ENCODE measurements at places on chromosomes 2 and 18.

GRCh38 chr2:147688242-147688641 lies 156.6 kb upstream of the ACVR2A start:
- DNase-seq = peak; percentile 13

DNA sequence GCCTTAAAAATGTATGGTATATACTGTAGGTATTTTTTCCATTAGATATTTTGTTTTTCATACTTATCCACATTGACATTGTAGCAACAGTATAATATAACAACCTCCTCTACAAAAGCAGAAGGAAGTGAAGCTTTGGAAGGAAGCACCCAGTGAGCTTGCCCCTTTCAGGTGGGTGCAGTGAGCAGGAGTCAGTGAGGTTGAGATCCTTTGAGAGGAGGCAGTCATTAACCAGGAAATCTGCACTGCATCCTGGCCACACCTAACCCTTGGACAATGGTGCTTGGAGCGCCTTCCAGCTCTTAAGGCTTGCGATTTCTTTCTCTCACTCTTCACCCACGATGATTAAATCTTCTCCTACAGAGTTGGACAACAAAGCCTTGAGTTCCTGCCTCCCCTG lies 13.9 kb downstream of the IL37 start:
- DNase-seq = no peak

DNA sequence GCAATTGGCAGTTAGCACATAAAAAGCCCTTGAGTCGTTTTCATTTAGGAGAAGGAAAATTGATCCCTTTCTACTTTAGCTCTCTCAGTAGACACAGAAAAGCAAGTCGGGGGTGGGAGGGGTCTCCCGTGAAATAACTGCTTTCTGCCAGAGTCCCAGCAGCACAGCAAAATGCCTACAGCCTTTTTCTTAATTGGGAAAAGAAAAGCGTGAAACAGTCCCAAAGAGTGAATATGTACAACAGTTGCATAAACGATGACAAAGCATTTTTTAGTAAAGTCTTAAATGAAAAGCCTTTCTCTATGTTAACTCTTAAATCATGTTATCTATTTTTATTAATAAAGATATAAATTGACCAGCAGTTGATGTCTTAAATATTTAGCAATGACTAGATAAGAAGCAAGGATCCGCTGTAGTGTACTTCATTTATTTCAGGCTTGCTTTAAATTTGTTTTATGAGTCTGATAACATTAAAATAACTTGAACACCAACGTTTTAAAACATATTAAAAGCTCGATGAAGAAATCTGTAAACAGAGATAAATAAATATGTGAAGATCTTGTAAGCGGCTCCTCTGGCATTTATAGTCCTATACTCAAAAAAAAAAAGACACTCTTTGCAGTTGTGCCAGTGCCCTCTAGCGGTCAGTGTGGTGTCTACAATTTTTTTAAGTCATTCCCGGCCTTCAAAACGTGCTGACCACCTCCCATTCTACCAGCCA lies 42.3 kb upstream of the ATIC start:
- peak; percentile 58 for DNase-seq

DNA sequence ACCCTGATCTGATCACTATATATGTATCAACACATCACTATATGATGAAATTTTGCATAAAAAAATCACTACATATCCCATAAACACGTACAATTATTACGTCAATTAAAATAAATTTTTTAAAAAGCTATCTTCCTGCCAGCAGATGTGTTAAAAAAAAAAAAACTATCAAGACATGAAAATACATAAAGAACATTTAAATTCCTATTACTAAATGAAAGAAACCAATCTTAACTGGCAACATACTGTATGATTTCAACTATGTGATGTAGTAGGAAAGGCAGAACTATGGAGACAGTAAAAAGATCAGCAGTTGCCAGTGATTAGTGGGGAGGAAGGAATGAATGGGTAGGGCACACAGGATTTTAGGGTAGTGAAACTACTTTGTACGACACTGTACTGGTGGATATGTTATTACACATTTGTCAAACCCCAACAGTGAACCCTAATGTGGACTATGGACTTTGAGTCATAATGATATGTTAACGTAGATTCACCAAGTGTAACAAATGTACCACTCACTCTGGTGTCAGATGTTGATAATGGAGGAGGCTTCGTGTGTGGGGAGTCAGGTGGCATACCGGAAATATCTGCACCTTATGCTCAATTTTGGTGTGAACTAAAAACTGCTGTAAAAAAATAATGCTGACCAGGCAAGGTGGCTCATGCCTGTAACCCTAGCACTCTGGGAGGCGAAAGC lies 27.4 kb downstream of the USP34 start:
- DNase-seq = no peak

DNA sequence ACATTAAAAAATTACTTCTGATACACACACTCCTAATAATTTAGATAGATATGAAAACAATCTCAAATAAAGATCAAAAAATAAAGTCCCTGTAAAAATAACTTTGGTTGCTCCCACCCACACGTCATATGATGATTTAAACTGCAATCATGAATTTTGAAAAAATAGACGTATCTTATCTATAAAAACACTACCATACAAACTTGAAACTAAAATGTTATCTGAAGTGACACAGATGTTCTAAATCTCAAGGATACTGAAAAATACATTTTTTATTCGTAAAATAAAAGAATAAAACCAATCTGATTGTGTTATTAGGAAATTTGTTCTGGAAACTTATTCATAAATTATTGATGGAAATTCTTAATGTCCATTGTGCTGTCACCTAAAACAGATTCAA lies 8.1 kb upstream of the BOLA3 start:
- no peak for DNase-seq

DNA sequence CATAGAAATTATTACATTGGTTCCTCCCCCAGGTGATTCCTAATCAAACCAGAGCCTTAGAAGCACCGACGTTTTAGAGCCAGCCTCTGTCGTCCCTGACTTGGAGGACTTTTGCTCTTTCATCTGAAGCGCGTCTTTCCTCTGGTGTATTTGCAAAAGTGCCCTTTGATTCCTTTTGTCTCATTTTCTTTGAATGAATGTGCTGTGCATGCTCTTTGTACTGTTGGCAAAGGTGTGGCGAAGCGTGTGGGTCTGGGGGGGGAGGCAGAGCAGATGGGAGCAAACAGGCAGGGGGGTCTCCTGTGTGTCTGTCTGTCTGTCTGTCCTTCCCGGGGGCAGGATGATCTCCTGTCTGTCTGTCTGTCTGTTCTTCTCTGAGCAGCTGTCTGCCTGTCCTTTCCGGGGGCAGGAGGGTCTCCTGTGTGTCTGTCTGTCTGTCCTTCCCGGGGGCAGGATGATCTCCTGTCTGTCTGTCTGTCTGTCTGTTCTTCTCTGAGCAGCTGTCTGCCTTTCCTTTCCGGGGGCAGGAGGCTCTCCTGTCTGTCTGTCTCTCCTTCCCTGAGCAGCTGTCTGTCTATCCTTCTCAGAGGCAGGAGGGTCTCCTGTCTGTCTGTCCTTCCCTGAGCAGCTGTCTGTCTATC lies 205.5 kb upstream of the MYT1L start:
- no peak for DNase-seq

DNA sequence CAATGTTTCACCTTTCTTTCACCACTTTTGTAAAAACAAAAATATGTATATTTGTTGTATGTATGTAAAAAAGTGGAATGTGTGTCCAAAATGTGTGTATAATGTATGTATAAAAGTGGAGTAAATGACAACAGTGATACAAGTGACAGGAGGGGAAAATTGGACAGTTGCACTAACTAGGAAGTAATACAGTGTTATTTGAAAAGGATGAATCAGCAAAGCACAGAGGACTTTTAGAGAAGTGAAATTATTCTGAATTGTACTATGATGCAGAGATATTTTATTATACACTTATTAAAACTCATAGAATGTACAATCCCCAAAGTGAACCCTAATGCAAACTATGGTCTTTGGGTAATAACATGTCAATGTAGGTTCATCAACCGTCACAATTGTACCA lies 331.3 kb upstream of the CNTNAP5 start:
- DNase-seq = no peak

DNA sequence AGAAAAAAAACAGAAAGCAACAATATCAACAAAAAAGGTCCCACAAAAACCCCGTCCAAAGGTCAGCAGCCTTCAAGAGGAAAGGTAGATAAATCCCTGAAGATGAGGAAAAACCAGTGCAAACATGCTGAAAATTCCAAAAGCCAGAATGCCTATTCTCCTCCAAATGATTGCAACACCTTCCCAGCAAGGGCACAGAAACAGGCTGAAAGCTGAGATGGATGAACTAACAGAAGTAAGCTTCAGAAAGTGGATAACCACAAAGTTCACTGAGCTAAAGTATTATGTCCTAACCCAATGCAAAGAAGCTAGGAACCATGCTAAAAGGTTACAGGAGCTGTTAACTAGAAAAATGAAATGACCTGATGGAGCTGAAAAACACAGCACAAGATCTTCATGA lies 226.4 kb upstream of the DSEL start:
- DNase-seq = no peak

DNA sequence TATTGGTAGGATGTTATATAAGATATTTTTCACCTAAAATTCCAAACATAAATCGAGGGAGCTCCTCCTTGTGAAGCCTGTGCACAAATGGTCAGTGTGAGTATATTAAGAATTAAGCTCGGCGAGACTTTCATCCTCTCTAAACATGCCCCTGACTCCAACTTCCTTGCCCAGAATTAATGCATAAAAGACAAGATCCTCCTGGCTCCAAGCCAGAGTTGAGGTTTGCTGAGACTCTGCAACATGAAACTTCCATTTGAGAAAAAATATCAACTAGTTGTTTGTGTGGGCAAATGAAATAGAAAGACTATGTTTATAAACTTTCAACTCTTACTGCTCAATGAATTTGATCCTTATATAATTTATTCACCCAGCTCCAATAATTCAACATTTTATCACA lies 68.1 kb downstream of the CCDC178 start:
- DNase-seq = no peak

- peak; percentile 49 for DNase-seq
Measured at GRCh38 chr2:239991689-239992314, 33.3 kb downstream of the NDUFA10 start.

DNA sequence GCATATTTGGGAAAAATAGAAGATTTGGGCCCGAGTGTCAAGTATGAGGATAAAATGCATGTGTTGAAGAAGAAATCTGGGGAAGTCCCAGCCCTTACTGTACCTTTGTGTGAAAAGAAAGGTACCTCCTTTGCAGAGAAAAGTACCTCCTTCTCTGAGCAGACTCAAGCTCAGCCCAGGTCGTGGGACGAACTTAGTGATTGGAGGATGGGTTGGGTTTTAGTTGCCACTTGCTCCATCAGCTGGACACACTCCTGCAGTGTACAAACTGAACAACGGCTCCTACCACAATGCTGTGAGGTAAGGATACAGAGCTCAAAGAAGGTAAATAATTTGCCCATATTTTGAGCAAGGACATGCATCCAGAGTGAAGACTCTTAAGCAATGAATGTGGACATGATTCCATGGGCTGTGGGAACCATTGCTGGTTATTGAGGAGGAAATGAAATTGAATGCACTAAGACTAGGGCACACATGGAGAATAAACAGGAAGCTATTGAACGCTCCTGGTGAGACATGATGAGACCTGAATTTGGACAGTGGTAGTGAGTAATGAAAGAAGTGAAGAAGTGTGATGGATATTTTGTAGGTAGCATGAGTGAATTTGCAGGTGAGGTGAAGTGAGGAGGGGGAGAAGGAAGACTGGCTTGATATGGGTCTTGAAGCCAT lies 49.8 kb upstream of the IL1RL1 start:
- no peak for DNase-seq

GRCh38 chr2:36296798-36297197 lies 58.8 kb upstream of the CRIM1 start:
- DNase-seq = no peak

DNA sequence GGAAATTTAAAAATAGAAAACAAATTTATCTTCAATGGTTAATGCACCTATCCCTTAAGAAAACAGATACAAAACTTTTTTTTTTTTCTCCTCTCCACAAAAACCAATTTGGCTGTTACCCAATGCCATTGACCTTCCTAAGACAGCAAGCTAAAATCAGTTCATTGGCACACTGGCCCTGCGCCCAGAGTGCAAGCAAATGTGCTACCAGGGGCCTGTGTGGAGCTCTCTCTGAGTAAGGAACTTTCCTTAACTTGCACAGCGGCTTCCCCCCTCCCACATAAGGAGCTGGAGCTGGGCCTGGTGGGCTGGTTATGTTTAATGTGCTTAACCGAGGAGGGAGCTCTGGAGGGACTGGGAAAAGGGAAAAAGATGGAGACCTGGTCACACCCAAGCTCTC lies 17.6 kb upstream of the POU3F3 start:
- no peak for DNase-seq

DNA sequence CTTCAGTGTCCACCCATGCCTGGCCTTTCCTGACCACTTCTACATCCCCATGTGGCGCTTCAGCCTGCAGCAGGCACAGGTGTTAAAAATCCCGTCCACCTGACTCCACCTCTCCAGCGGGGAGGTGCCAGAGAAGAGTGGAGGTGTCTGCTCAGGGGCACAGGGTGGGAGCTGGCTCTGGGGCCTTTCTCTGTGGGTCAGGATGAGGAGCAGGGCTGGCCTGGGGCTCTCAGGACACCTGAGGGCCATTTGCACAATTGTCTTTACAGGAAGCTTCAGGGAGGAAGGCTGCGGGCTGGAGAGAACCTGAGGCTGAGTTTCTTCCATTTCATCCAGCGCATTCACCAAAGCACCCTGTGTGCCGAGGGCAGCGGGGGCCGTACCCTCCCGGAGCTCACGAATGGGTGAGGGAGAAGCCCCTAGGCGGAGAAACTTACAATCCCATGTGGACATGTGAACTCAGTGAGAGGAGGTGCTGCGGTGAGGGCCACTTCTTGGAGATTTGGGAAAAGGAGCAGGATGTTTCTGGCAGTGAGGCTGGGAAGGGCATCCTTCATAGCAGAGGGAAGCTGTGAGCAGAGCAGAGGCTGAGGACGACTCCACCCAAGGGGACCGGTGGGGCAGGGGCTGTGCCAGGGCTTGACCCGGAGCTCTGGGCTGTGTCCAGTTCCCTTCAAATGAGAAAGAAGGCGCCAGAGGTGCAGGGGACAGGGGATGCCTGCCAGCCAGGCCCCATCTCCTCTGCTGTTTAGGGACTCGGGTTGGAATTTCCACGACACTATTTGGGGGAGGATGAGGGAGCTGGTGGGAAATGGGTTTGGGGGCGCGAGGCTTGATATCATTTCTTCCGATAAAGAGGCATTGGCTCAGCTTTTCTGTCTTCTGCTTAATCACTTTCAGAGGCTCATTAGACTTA lies 155.2 kb upstream of the MYCN start:
- no peak for DNase-seq

- DNase-seq = peak; percentile 14
Measured at GRCh38 chr2:13669607-13670006, 952.9 kb downstream of the TRIB2 start.

DNA sequence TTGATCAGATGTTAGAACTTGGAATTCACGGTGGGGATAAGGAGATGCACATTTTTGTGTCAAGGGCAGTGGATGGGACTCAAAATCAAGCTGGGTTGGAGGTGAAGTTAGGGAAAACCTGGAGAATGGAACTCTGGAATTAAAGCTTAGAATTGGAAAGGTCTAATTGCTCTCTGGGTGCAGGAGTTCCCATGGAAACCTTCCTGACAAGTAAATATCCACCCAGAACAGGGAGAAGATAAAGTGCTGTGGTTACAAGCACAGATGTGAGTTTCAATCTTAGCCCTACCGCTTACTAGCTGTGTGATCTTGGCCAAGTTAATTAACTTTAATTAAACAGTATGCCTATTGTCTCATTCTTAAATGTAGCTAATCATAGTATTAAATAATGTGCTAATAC lies 71.3 kb upstream of the TCF7L1 start:
- DNase-seq = no peak

Measured in A172 (cell line).